ENCODE measurements at places on chromosomes 7 and 10.

DNA sequence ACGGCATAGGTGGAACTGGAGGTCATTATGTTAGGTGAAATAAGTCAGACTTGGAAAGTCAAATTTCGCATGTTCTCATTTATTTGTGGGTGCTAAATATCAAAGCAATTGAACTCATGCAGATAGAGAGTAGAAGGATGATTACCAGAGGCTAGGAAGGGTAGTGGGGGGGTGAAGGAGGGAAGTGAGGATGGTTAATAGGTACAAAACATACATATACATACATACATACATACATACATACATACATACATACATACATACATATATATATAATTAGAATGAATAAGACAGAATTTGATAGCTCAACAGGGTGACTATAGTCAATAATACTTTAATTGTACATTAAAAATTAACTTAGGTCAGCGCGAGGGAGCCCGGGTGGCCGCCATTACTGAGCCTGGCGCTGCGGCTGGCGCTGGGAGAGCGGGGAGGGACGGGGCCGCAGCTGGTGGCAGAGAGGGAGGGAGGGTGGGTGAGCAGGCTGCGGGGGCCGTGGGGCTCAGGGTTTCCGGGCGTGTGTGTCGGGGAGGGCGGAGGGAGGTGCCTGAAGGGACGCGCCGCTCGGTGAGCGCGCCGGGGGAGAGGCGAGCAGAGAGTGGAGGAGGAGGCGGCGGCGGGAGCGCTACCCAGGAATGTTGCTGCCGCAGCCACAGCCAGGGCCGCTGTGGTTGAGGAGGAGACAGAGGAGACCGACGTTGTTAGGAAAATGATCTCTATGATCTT, 85.8 kb upstream of the EGFR start:
- DNase-seq, result peak; percentile 25

DNA sequence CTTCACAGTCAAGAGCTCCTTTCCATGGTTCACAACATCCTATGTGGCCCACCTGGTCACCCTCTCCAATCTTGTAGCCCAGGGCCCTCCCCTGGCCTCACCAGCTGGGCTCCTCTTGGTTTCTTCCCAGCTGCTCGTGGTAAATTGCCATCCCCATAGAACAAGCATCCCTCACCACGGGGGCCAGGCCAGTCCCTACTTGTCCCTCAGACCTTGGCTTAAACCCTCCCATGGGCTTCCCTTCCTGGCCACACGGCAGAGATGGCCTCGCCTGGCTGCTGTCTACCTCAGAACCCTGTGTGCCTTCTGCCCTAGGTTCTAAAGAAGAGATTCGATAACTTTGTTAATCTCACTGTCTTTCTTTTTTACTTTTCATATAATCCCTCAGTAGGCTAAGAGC, 153.3 kb upstream of the TCERG1L start:
- no peak for DNase-seq

- no peak for DNase-seq
Observed at GRCh38 chr7:116447966-116448839, 51.3 kb upstream of the CAV2 start.

DNA sequence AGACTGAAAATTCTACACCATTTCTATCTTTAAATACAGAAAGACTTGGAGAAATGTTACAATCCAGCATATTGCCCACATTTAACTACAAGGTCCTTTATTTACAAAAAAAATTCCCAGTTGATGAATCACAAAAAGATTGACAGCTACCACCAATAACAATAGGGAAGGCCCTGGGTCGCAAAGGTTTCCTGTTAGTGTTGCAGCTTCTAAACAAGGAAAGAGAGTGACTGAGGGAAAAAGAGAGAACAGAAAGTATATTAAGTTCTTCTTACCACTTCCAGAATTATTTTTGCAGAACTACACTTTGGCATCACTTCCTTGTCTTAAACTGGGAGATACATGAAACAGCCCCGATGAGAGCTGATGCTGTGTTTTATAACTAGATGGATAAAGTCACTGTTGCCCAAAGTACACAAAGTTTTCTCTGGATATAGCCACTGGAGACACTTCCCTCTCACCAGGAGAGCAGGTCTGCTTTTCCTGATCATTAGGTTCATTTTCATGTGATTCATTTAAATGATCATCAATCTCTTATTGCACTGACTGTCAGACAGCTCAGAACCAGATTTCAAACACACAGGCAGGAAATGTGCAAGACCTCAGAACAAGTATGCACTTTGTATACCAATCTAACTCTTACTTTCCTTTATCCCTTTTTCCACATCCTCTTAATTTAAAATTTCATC, 57.0 kb downstream of the SHTN1 start:
- peak; percentile 69 for DNase-seq

DNA sequence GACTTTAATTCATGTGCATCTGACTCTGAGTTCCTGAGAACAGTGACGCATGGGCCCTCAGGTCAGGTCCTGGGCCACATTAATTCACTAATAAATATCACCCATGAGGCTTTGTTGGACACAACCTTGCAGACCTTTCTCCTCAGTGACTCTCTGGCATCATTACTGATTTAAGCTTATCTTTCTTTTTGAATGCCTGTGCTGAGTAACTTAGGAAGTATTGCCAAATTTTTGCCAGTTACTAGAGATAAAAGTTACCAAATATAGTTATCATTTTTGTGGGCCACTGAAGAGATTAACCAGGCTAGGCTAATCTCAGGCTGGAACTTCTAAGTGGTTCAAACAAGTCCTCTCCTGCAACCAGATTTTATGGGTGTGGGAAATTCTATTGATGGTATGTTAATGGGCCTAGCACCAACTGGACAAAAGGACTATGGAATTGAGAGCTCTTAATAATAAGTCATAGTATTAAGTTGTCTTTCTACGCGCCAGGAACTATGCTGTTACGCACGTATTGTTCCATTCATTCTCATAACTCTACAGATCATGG, 28.8 kb upstream of the PRTFDC1 start:
- no peak for DNase-seq

DNA sequence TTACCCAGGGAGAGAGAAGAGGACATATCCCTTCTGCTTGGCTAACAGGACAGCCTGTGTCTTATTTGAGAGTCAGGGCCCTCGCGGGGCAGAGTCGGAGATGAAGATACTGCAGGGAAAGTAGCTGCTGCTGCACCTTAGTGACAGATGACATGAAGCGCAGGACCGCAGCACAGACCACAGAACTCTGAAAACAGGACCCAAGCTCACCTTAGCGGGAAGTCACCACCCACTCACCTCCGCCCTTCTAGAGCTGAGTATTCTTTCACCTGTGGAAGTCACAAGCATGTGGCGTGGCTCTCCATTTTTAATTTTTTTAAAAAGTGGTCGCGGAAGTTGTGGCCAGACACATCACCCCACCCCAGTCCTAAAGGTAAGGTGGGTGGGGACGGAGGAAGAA, 191.4 kb downstream of the FAM107B start:
- no peak for DNase-seq

DNA sequence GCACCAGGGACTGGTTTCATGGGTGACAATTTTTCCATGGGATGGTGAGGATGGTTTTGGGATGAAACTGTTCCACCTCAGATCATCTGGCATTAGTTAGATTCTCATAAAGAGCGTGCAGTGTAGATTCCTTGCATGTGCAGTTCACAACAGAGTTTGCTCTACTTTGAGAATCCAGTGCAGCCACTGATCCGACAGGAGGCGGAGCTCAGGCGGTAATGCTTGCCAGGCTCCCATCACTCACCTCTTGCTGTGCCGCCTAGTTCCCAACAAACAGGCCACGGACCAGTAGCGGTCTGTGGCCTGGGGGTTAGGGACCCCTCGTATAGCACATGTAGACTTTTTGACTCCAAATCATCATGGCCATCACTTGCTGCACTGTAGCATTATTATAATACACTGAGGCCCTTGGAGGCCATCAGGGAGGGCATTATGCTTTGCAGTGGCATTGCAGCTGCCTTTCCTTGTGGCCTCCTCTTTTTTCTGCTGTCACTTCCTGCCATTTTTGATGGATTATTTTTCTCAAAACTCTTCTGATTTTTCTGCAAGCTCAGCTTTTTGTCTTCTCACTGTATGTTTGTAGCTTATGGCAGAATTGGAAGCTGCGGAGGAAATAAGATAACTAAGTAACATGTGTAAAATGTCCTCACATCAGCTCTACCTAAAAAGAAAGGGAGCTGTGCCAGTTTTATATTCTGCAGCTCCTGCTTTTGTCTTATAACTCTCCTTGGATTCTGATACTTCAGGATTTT, 18.5 kb downstream of the CSGALNACT2 start:
- peak; percentile 21 for DNase-seq

GRCh38 chr7:1274121-1274875, 41.6 kb downstream of the UNCX start:
- no peak for DNase-seq

DNA sequence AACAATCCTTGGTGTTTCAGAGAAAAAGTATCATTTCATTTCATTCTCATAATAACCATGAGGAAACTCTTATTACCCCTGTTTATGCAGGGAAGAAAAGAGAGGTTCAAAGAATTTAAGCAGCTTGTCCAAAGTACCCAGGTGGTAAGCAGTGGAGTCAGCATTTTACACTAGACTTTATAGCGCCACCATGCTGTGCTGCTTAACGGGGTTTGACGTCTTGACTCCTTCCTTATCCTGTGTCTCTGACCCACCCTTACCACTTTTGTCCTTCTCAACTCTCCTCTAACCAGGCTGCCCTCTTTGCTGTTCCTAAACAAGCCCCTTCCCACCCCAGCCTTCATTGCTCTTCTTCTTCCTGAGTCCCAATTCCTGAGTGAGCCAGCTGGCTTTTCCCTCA, 117.0 kb upstream of the AHR start:
- DNase-seq, result no peak

DNA sequence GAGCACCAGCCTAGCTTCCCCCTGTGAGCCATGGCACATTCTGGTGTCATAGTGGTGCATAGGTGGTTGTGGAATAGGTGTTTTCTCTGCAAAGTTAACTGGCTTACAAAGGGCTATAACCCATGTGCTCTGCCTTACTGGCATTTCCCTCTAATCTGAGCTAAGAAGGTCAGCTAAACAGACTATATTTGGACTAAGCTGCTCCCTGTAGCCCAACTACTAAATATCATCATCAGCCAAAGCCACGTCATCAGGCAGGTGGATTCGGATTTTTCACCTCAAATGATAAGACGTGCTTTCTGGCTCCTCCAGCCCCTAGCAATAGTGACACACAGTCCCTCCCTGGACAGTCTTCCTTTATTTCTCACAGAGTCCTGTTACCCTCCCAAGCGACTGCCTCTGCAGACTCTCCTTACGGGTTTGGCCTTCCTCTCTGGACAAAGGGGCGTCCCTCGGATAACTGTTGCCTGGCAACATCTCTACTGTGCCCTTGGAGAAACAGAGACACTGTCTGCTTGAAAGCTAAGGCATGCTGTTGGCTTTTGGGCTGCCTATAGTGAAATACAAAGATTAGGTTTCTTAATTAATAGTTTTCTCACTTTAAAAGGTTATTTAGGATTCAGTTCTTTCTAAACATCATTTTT, 9.1 kb downstream of the SLC13A4 start:
- no peak for DNase-seq

GRCh38 chr7:26492816-26493215, 201.2 kb downstream of the SNX10 start:
- no peak for DNase-seq

- no peak for DNase-seq
Observed at GRCh38 chr7:151431768-151432311, 8.1 kb downstream of the CRYGN start.

DNA sequence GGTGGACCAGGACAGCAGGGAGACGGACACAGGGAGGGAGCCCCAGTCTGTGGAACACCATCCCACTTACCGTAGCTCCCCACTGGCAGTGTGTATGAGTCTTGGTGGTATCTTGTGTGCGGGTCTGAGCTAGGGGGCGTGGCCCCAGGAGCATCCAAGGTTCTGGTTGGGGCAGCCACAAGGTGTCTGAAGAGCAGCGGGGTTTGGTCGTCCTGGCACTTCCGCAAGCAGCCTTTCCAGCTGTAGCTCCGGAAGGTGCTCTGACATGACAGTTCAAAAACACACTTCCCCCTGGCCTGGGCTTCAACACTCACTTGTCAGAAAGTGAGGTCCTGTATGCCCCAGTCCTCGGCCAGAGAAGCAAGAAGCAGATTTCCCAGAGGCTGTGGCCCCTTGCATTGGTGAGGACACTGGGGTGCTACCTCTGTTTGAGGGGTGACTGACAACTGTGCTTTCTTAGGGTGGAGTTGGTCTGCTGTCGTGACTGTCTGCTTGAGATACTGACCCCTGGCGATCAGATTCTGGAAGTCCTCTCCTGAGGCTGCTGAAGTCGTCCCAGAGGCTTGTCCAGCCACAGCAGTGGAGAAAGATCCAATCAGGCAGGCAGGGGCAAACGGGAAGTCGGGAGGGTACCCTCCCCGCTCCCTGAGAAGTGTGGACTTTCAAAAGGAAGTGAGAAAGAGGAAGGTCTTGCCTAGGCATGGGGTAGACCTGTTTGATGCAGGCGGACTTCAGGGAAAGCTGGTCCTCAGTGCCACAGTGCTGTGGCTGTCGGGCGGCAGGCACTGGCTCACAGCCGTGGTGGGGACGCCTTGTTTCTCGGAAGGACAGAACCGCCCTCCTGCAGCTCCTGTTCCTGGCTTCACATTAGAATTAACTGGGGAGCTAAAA, 51.4 kb upstream of the PFKFB3 start:
- peak; percentile 36 for DNase-seq

DNA sequence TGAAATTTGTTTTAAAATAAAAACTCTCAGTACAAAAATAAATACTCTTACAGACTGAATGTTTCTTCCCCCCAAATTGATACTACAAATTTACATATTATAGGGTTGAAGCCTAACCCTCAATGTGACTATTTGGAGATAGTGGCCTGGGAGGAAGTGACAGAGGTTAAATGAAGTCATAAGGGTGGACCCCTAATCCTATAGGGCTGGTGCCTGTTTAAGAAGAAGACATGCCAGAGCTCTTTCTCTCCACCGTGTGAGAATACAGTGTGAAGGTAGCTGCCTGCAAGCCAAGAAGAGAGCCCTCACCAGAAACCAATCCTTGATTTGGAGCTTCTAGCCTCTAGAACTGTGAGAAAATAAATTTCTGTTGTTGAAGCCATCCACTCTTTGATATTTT, 67.6 kb downstream of the MCU start:
- DNase-seq, result no peak

GRCh38 chr7:104272767-104273384, 55.5 kb upstream of the LHFPL3 start:
- DNase-seq, result no peak

DNA sequence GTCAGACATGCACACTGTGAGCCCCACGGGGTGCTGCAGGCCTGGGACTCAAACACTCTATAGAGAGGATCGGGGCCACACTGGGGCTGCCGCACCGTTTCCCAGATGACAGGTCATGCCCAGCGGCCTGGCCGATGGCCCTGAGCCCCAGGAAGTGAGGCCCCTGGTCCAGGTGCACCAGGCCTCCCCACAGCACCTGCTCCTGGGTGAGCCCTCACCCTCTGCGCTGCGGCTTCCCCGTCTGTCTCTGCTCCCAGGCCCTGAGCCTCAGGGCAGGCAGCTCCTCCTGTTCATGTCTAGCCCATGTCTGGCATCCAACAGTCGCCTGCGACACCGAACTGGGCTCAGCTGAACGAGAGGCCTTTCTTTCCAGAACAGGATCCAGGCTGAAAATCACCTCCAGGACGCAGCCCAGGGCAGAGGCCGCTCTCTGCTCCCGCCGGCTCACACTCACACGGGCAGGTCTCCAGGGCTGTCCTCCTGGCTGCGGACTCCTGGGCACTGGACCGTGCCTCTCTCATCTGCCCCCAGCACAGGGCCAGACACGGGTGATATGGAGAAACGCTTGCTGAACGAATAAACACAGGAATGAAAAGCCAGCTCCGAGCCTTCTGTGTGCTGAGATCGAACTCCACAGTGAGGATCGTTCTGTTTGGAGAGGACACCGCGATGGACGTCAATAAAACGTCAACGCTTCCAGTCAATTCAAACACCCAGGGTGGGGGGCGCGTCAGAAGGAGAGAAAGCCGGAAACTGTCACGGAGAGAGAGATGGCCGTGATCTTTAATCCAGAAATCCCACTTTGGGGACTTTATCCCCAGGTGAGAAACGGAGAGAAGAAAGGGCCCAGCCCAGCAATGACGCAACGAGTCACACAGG, 202.4 kb downstream of the ELFN1 start:
- DNase-seq, result no peak

All from NCI-H2227 treated with DMSO at 0.1 percent for 48 hours (cell line).